ENCODE measurements at places on chromosomes 5 and 9. TPM values are rescaled to one million over a fixed set of nuclear protein-coding genes. Genes with fewer than 3 reads are reported as not detected.

GRCh38 chr9:110536822-110537221, 42.7 kb downstream of the SVEP1 start:
- no peak for DNase-seq

GRCh38 chr9:110064803-110065202, 143.2 kb downstream of the C9orf152 start:
- DNase-seq, result no peak

GRCh38 chr5:78899922-78900362, 85.2 kb downstream of the ARSB start:
- DNase-seq, result no peak

DNA sequence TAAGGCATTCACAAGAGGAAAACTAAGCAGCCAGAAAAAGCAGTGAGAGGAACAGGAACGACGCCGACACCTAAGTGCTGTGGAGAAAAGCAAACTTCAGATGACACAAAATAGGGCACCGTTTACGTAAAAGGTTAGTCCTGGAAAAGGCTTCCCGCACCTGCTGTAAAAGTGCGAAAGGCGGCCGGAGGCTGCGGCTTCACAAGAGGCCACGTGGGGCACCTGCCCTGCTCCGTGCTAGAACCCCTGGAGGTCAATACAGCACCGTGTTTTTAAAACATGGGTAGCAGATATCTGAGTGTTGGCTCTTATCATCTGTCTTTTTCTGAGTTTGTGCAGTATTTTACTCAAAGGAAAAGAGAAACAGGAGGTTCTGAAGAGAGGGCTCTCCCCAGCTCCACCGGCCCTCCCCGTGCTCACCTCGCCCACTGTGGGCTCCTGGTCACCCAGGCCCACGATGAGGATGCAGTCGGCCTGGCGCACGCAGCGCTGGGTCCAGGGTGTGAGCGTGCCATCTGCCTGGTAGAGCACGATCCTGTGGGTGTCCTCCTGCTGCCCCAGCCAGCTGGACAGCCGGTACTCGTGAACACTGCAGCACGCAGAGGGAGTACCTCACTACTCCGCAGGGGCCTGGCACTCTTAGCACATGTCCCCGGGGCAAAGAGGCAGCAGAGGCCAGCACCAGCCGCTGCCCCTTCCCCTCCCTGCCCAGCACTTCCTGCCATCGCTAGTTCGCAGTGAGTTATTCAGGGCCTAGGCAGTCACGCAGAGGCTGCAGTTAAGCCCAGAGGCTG, 21.0 kb upstream of the NSMF start:
- no peak for DNase-seq

- DNase-seq, result no peak
Measured at GRCh38 chr5:59874675-59875074, 18.9 kb downstream of the PDE4D start.

DNA sequence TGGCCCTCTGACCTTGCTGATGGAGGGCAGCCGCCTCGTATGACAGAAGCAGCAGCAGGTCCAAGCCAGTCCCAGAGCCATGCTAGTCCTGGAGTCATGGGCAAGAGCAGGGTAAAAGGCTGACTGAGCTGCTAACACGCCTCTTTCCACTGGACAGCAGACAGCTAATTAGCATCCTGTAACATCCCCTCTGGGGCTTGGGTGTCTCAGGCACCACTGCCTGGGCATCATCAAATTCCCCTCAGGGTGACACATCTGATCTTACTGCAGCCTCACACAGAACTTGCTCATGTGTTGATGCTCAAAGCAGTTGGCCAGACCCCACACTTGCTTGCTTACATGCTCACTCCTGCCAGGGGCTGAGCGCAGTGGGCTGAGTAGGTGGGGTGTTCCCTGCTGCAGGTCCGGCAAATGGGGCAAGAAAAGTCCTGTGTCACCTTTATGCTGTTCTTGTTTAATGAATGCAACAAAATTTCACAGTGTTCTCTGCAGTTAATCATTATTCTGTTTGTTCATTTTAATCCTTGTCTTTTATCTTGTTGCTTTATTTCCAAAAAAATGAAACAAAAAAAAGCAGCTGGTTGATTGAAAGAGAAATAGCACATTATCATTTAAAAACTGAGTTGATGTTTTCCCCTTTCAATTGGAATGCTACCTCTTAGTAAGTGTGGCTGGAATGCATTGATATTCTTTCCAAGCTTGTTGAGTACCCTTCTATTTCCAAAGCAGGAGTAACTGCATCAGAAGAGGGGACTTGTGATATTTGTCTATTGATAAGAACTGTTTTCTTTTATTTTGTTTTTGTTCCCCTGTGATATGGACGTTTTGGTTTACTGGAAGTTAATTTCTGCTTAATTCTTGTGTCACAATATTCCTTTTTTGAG, 254.1 kb downstream of the CDH18 start:
- no peak for DNase-seq

DNA sequence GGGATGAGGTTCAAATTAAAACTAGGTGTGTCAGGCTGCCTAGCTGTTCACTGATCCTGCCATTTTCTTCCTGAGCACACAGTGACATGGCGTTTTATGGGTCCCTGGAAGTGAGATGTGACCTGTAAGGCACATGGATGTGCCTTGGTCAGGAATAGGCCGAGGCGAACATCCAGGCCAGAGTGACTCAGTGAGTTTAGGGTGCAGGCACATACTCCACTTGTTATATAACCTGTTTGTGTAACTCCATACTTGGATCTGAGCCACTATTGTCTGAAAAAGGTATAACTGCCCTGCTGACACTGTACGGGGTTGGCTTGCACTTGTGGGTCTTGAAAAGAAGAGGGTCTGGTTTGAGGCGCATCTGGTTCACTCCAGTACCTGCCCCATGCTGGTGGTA, 150.1 kb upstream of the ADAMTS16 start:
- no peak for DNase-seq

GRCh38 chr9:81512641-81513040, 176.7 kb downstream of the TLE1 start:
- no peak for DNase-seq

GRCh38 chr5:149827086-149827485, 97.0 kb downstream of the PPARGC1B start:
- no peak for DNase-seq

- no peak for DNase-seq
Measured at GRCh38 chr5:141663506-141663905, 12.3 kb upstream of the FCHSD1 start.

DNA sequence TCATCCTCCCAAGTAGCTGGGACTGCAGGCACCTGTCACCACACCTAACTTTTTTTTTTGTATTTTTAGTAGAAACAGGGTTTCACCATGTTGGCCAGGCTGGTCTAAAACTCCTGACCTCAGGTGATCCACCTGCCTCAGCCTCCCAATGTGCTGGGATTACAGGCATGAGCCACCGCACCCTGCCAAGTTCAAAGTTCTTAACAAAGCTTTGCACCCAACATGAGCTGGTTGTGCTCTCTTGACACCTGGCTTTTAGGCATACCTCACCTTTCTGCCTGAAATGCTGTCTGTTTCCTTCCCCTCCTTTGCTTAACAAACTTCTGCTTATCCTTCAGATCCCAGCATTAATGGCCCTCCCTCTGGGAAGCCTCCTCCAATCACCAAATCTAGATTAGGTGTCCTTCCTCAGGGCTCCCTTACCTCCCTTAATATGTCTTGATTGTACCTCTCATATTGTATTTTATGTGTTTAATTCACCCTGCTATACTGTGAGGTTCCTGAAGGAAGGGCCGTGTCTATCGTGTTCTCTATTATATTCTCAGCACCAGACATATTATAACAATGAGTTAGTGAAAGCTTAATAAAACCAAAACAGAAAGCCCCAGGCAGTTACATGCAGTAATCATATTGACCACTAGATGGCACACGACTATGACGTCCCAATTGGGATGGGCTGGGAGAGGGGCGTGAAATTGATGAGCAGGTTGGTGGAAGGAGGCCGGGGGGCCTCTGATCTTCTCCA, 62.9 kb upstream of the PPARGC1B start:
- DNase-seq, result no peak

DNA sequence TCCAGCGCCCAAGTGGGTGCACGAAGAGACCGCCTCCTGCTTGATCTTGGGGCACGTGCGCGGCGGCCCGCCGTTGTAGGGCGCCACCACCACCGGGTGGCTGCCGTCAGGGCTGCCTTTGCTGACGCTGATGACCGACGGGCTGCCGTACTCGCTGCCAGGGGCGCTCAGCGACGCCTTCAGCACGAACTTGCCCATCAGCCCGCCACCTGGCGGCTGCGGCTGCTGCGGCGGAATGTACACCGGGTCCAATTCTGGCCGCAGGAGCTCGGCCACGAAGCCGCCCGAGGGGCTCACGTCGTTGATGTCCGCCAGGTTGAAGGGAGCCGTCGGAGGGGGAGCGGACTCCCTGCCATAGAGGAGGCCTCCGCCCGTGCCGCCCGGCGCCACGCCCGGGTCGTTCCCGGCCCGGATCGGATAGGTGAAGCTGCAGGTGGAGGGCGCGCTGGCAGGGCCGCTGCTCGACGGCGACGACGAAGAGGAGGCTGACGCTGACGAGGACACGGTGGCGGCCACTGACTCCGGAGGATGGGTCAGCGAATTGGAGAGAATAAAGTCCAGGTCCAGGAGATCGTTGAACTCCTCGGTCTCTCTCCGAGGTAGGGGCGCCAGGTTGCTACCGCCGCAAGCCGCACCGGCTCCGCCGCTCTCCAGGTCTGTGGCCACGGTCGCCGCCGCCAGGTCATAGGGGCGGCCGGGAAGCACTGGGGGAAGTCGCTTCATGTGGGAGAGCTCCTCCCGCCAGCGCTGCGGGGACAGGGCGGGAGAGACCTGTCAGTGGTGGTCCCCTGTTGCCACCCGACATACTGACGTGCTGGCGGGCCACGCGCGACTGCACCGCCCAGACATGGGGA, 1.8 kb downstream of the KLF4 start:
- DNase-seq, result no peak

- no peak for DNase-seq
Measured at GRCh38 chr5:55313870-55314617, 6.3 kb downstream of the MTREX start.

GRCh38 chr9:105067895-105068580, 140.1 kb upstream of the ABCA1 start:
- DNase-seq, result no peak

GRCh38 chr5:33261747-33262146, 179.0 kb upstream of the TARS1 start:
- DNase-seq, result no peak

GRCh38 chr9:131608493-131609037, 63.2 kb downstream of the PRRT1B start:
- DNase-seq, result peak; percentile 94

GRCh38 chr5:50717651-50718050, 51.2 kb downstream of the PARP8 start:
- no peak for DNase-seq

DNA sequence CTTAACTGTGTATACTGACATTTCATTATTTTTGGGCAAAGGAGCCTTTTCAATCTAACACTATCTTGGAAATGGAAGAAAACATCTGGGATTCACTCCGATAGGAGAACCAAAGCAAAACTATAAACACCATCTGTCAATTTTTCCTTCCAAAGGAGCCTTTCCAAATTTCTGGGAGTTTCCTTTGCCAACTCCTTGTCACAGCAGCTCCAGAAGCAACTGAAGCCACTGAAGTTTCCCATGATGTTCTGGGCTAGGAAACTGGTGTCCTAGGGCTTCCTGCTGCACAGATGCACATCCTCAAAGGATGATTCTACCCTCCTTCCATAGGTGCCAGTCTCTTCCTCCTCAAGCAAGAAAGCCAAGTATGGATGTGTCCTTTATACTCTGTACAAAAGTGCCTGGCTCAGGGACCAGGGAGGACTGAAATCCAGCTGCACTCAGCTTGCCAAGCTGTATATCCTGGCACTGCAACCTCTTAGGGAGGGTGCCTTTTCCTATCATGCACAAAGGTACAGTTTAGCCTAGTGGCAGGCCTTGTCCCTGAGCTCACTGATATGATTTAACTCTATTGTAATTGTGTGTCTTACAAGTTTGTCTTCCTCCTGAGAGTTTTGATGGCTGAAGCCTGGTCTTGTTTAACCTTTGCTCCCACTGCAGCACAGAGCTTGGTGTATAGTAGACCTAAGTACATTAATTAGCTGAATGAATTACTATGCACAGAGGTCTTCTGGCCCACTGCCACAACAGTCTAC, 8.4 kb upstream of the UBAP1 start:
- DNase-seq, result no peak

GRCh38 chr5:73450672-73451223, 2.2 kb upstream of the FOXD1 start:
- DNase-seq, result no peak

DNA sequence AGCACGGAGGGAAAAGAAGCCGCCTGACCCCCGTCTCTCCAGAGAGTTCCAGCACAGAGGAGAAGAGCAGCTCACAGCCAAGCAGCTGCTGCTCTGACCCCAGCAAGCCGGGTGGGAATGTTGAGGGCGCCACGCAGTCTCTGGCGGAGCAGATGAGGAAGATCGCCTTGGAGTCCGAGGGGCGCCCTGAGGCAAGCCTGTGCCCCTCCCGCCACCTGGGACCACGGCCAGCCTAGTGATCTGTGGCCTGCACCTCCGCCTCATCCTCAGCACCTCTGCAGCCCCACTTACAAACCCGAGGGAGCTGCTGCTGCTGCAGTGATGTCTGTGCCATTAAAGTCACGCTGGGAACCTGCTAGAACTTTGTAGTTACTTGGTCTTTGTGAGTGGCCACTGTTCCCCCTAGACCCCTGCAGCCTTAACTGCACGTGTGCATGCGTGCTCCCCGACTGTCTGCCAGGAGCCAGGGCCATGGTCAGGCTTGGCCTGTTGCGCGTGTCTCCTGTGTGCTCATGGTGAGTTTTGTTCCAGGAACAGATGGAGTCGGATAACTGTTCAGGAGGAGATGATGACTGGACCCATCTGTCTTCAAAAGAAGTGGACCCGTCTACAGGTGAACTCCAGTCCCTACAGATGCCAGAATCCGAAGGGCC, 12.5 kb downstream of the SQSTM1 start:
- no peak for DNase-seq

- no peak for DNase-seq
Measured at GRCh38 chr5:140358738-140359310, 1.2 kb upstream of the SLC4A9 start.

- no peak for DNase-seq
Measured at GRCh38 chr9:89564346-89564878, 40.4 kb upstream of the GADD45G start.

GRCh38 chr9:132414731-132415130, 4.7 kb downstream of the CFAP77 start:
- no peak for DNase-seq

- DNase-seq, result no peak
Measured at GRCh38 chr9:69497816-69498215, 172.8 kb downstream of the ENTREP1 start.

DNA sequence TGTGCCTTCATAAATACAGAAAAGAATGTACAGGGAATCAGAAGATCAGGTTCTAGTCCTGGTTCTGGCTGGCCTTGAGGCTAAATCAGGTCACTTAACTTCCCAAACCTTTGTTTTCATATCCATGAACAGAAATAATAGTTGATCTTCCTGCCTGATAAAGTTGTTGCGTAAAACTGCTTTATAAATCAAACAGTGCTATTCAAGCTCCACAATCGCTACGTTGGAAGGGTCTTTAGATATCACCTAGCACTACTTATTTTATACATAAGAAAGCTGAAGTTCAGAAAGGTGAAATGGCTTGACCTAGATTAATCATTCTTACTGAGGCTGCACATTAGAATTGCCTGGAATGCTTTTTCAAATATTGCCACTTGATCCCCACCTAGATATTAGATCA, 36.3 kb upstream of the GCNT4 start:
- no peak for DNase-seq

DMGDH gene
- total RNA-seq, result 5.1 TPM

SLC45A2 gene
- not detected for total RNA-seq

ADAMTSL1 gene
- total RNA-seq, result 81.7 TPM

NFIL3 gene
- 31.8 TPM for total RNA-seq

ADAMTS12 gene
- total RNA-seq, result 2.3 TPM

ARL14EPL gene
- total RNA-seq, result not detected

DOCK2 gene
- 9.2 TPM for total RNA-seq

RAPGEF6 gene
- total RNA-seq, result 19.5 TPM

PLCXD3 gene
- 2.0 TPM for total RNA-seq

PCDHGA12 gene
- 11.9 TPM for total RNA-seq

Measured in esophagus muscularis mucosa (tissue), 4 donors.